Epithelial cell of proximal tubule (primary cell): ENCODE measurements at places on chromosomes 6 and 20.

- no peak for DNase-seq
Measured at GRCh38 chr6:165899611-165900010, 236.6 kb upstream of the PDE10A start.

GRCh38 chr6:126616866-126617265 lies 277.0 kb downstream of the CENPW start:
- DNase-seq, result no peak

GRCh38 chr6:13554929-13555333 lies 19.5 kb upstream of the SIRT5 start:
- no peak for DNase-seq

DNA sequence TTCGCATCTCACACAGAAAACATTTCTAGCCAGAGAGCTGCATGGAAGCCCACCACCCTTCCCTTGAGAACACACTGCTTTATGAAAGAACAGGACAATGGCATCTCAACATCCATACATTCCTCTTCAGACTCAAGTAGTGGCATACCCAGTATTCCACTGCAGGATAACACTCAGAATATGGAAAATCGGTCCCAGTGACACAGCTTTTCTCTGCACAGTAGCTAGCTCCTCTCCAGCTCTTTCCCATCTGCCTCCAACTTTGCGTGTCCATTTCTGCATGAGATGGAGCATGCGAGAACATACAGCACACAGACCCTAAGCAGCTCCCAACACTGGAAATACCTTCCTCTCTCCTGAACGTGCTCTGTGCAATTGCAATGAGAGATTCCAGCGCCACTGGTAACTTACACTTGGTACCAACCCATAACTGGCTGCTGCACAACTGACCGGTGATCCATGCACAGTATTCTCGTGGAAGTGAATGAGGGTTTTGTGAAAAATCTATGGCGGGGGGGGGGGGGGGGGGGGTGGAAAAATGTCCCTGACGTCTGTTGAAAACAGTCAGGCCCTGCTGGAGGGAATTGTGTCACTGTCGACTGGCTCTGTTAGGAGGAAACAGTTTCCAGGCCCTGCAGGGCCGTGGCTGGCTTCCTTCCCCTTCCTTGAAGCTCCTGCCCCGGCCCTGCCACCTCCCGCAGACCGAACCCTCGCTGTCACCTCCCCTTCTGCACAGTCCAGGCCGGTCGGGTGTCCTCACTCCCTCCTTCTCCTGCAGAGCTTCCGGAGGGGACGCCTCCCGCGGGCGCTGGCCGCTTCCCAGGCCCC lies 265.9 kb upstream of the QKI start:
- DNase-seq, result no peak

- DNase-seq, result no peak
Measured at GRCh38 chr20:46088409-46089166, 1.2 kb downstream of the NCOA5 start.

GRCh38 chr20:57656252-57656820 lies 36.1 kb upstream of the ZBP1 start:
- DNase-seq, result no peak

DNA sequence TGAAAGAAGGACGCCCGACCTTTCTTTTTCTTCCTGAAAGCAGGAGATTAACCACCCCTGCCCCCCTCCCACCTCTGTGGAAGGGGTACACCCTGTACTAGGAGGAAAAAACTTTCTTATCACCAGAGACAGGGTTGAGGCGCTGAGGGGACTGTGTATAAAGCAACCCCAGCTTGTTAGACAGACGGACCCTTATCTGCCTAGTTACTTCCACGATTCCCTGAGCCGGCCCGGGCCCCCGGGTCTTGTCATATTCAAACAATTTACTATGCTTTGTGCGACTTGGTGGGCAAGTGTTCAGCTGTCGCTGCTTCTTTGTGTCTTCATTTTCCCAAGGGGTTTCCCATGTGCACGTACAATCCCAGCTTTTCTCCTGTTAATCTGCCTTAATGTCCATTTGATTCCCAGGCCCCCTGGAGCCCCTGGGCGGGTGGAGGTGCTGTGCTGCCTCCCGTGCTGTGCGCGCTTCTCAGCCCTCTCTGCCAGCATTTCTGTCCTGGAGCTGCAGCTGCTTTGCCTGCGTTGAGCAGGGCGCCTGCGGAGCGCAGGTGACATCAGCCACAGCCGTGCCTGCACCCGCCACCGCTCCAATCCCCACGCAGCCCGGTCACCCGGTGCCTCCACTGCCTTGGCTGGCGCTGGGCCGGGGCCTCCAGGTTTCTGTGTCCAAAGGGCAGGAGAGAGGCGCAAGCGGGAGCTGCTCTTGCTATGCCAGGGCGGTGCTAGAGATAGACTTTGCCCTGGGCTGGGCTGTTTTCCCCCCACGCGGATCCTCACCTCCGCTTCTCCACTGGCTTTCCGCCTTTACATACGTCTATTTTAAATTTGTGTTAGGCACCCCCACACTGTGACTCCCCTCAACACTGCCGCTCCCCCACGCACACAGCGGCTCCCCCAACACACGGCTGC lies 96.2 kb downstream of the TTLL2 start:
- no peak for DNase-seq

GRCh38 chr20:20837574-20838021 lies 125.2 kb upstream of the RALGAPA2 start:
- DNase-seq, result no peak

- DNase-seq, result no peak
Measured at GRCh38 chr6:35432291-35432690, 19.8 kb upstream of the FANCE start.

- DNase-seq, result no peak
Measured at GRCh38 chr20:18922898-18923297, 109.3 kb downstream of the SCP2D1 start.

DNA sequence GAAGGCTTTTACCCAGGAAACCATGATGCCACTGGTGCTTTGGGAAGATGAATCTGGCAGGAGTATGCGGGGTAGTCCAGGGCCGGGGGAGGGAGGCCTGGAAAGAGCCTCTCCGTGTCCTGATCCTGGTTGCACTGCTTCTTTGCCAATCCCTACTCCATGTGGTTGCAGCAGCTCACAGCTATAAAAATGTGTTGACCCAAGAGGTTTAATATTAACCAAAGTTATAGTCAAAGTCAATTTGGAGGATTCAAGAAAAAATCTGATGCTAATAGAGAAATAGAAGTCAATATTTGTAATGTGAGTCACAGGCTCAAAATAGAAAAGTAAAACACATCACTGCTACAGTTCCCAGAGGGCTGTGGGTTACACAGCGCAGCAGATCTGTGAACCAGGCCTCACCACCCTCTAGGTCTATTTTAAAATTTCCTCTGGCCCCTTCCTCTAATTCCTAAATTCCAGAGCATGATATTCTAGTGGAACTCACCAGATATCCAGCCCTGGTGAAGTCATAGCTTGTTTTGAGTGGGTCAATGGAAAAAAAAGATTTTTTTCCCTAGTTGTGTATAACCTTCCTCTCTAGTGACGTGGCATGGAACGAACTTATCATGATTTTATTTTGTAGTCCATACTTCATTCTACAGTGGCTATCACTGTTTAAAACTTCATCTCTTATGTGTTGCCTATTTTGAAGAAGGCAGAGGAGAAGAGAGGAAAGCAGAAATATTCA lies 63.2 kb upstream of the BMP2 start:
- peak; percentile 93 for DNase-seq

DNA sequence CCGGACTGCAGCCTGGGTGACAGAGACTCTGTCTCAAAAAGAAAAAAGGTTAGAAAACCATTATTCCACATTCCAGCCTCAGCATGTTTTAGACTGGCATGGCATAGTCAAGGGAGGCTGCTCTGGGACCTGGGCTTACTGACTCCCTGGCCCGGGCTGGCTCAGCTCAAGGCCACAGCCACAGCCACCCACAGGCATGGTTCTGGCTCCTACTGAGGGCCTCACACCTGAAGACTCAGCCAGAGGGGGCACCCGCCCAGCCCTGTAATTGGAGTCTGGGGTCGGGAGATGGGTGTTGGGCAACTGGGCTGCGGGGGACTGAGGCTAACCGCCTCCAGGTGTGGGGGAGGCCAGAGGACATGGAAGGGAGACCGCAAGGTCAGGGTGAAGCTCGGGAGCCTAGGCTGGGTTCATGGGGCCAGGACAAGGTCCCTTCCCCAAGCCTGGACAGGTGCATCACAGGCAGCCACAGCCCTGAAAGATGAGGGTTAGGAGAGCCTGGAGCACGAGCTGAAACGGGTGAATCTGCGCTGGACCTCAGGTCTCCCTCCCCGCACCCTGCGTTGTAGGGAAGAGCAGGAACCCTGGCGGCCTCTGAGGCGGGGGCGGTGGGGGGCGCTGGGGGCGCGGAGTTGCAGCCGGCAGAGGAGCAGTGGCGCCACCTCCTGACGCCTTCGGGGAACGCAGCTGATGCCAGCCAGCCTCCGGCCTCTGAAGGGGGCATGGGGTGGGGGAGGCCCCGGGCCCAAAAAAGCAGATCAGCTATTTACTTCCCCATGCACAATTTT lies 67.7 kb upstream of the SRSF6 start:
- DNase-seq, result no peak

DNA sequence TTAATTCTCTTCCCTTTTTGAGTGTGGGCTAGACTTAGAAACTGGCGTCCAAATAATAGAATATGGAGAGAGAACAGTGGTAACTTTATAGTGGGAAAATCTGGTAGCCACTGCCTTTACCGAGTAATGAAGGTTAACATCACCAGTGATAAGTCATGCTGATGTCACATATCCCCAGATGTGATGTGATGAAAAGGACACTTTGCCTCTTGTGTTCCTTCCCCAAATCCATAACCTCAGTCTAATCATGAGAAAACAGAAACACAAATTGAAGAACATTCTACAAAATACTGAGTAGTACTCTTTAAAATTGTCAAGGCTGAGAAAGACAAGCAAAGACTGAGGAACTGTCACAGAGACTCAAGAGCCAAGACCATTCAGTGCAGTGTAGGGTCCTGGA lies 17.8 kb downstream of the ANKS1A start:
- DNase-seq, result no peak

DNA sequence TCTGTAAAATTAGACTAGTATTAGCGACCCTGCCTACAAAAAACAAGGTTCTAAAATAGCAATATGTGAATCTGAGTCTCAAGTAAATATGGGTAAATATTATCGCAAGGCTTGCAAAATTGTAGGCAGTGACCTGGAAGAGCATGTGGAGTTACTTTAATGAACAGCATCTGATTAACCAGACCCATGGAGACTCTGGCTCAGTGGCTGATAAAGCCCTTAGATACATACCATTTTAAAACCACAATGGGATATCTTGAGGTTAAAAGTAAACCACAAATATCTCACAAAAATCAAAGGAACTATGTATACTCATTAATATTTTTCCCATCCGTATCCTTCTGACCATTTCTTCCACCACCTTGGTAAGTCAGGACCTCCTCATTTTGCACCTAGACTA lies 187.0 kb downstream of the MTFR2 start:
- no peak for DNase-seq

DNA sequence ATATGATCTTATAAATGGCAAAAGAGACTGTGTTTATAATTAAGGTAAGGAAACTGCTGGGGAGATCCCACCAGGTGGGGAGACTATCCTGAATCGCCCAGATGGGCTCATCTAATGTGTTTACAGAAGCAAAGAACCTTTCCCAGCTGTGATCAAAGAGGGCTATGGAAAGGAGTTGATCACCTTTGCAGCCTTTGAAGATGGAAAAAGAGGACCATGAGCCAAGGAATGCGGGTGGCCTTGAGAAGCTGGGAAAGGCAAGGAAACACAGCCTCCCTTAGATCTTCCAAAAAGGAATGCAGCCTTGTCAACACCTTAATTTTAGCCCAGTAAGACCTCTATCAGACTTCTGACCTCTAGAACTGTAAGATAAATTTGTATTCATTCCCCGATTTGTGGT lies 66.5 kb upstream of the ADGRG6 start:
- no peak for DNase-seq

- DNase-seq, result no peak
Measured at GRCh38 chr6:31025595-31025994, 15.3 kb downstream of the MUC22 start.

DNA sequence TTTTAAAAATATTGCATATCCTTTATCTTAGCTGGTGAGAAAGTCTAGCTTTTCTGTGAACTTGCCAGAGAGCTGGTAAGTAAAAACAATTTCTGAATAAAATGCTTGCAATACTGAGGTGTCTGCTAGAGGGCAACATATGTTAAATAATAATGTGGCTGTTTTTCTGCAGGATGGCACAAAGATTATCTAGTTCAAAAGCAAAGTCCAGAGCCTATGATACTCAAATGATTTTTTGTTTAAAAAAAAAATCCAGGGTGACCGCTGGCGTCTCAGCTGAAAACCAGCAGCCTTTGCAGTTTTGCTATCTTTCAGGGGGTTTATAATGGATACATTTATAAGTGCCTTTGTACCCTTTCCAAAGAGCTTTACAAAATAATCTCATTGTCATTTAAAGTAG lies 194.9 kb downstream of the PHACTR1 start:
- no peak for DNase-seq

DNA sequence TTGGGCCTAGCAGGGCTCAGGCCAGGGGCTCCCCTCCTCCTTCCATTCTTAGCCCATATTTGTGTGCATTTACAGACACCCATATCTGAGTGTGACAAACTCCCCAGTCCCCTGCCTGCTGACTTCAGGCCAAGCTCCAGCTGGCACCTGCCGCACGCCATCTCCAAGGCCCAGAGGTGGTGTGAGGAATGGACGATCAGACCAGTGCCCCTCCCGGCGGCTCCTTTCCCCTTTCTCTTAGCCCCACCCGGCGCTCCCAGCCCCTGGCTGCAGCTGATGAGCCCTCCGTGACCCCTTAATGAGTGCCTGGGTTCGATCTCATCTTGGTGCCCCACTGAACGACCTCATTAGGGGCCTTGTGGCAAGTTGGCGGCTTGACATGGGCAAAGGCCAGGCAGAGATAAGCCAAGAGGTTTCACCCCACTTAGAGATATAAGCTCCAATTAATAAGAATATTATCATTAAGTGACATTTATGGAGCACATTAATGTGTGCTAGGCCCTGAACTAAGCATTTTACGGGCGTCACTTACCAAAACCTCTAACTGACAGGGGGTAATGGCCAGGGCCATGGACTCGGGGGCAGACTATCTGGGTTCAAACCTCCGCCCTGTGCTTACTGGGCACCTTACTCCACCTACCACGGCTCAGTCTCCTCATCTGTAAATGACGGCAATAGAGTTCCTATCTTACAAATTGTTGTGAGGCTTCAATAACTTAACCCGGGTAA lies 17.5 kb downstream of the ADA start:
- DNase-seq, result no peak

- DNase-seq, result no peak
Measured at GRCh38 chr6:51511081-51511480, 576.3 kb downstream of the PKHD1 start.

DNA sequence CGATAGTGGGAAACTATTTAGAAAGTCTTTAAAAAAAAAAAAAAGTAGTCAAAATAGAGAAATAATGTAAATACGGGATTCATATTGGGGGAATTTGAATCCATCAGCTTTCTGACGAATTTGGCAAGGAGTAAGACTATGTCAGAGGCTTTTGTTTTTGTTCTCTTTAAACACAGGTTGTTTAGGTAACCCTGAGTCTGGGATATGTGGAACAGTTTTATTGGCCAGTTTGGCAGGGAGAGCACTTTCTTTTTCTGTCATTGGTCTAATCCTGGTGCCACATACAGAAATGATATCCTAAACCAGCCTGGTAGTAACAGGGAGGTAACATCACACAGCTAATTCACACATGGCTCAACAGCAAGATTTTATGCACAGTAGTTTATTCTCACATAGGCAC lies 27.7 kb downstream of the HAO1 start:
- DNase-seq, result no peak

GRCh38 chr6:105099371-105099770 lies 80.4 kb downstream of the POPDC3 start:
- DNase-seq, result no peak

GRCh38 chr6:34358389-34358905 lies 34.0 kb downstream of the NUDT3 start:
- DNase-seq, result no peak

GRCh38 chr6:3162067-3162497 lies 4.7 kb upstream of the TUBB2A start:
- DNase-seq, result no peak

- no peak for DNase-seq
Measured at GRCh38 chr6:162070639-162071038, 656.9 kb downstream of the PRKN start.
